ENCODE measurements at places on chromosomes 6 and 20.

DNA sequence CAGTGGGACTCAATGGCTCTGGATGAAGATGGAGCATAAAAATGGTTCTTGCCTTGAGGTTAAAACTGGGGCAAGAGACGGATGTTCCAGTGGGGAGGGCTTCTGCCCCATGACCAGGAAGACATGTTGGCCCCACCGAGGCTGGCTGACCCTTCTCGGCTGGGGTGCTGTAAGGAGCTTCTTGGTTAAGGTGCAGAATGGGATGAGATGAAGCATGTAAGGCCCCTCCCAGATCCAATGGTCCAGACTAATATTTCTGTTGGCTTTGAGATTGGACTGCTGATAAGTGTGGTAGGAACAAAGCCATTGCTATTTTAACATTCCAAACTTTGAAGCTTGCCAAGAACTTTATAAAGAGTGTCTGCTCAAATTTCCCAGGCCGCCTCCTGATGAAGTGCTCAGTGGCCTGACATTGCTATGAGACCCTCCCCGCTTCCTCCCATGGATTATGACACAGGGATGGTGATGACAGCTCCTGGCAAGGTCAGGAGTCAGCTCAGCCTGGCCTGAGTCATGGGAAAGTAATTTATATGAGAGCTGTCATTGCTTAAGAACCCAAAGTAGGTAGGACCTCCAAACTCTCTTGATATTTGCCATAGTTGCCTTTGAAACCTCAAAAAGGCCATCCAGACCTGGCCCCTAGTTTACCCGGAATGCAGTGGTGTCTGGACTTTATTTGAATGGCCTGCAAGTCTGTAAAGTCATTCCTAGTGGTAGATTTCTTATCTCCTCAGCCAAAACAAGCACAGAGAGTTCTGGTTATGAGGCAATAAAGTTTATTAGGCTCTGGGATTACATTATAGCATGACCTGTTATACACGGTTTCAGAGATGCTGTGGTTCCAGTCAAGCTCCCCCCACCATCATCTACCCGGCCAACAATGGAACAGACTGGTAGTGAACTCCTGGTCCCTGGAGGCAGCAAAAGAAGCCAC, 55.2 kb downstream of the TGM2 start:
- no peak for DNase-seq

DNA sequence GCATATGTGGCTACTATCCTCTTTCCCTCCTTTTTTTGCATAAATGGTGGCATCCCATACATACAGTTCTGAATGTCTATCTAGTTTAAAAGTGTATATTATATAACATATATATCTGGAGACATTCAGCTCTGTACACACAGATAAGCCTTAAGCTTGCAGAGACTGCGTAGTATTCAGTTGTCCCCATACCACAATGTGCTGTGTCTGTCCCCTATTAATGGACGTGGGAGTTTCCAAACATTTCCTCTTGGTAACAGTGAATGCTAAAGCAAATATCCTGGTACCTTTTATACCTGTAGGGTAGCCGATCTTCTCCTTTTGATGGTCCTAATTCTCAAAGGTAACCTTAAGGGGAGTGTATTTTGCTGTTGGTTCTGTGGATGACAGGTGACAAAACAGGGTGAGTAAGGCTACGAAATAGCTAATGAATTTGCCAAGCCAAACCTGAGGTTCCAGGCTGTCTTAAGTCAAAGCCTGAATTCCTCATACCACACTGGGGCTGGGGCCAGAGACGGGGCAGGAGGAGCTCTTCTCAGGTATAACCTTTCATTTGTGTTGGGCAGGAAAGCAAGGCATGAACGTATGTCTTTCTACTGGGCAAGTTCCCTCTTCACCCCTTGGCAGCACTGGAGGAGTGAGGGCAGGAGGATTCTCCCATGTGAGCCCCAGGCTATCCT, 7.8 kb upstream of the C2 start:
- no peak for DNase-seq

- no peak for DNase-seq
Measured at GRCh38 chr6:96545882-96546281, 17.0 kb upstream of the FHL5 start.

GRCh38 chr6:133184798-133185372, 56.3 kb upstream of the EYA4 start:
- no peak for DNase-seq

DNA sequence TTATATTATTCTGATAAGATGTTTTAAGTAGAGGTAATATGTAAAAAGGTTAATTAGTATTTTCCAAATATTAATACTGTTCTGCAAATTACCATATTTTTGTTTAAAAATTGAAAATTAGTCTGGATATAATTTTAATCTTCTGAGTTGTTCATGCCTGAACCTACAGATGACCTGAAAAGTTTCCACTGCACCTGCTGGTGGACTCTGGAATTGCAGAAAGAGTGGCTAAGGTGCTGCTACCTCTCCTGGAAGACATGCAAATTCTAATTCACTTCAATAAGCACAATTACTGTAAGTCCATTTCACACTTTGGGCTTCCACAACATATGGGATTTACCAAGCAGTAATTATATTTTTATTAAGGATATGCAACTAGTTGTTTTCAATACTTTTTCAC, 77.7 kb upstream of the OLIG3 start:
- peak; percentile 37 for DNase-seq

- no peak for DNase-seq
Measured at GRCh38 chr6:131758920-131759319, 48.1 kb upstream of the CTAGE9 start.

DNA sequence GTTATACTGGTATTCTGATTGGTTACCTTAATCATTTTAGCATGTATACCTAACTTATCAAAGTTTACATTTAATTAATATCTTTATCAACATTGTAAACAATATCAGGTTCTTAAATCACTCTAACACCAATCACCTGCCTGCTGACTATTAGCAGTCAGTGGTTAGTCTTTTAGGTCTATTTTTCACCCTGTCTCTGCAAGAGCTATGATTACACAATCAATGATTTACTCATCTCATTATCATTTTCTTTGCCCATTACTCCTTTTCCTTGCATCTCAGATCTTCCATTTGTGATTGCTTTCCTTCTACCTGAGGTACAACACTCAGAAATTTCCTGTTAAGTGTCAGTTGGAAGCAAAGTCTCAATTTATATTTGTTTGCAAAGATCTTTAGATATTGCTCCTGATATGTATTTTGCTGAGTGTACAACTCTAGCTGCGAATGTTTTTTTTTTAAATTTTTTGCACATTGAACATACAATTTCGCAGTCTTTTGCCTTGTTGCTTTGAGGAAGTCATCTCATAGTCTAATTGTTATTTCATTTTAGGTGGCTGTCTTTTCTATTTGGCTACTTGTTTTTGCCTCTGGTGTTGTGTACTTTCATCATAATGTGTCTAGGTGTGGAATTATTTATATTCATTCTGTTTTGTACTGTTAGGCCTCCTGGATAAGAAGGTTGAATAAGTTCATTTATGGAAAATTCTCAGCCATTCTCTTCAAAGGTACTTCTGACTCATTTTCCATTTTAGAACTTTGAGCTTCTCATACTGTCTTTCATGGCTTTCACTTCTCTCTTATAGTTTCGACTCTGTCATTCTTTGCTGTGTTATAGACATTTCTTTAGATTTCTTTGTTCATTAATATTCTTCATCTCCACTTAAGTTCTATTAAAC, 104.9 kb upstream of the CEP162 start:
- peak; percentile 40 for DNase-seq

- DNase-seq: peak; percentile 84
Measured at GRCh38 chr20:57089699-57090144, 176.7 kb downstream of the BMP7 start.

- no peak for DNase-seq
Measured at GRCh38 chr6:156832231-156832647, 55.1 kb downstream of the ARID1B start.

- peak; percentile 54 for DNase-seq
Measured at GRCh38 chr6:157056275-157056674, 267.0 kb downstream of the TMEM242 start.

- no peak for DNase-seq
Measured at GRCh38 chr6:35691027-35691824, 2.5 kb upstream of the FKBP5 start.

Measured in GM13977 (cell line).